A172 (cell line): ENCODE measurements at places on chromosomes 12 and 14.

DNA sequence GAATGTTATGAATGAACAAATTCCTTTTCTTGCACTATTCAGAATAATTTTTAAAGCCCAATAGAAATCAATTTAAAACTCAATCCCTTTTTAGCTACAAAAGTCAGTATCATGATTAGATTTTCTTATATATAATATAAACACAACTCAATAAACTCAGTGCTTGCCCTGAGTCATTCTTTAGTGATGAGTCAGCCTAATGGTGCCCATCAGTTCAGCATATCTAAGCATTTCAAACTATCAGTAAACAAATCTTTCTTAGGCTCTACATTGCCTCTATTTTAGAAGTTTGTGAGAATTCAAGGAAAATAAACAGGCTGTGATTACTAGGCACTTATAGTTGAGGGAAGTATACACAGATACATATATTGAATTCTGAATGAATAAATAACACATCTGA lies 179.6 kb downstream of the NELL2 start:
- peak; percentile 6 for DNase-seq

GRCh38 chr14:71549421-71550050 lies 382.7 kb upstream of the RGS6 start:
- no peak for DNase-seq

- peak; percentile 91 for DNase-seq
These were observed 43.2 kb downstream of the PLEKHG7 start for GRCh38 chr12:92745856-92746550.

DNA sequence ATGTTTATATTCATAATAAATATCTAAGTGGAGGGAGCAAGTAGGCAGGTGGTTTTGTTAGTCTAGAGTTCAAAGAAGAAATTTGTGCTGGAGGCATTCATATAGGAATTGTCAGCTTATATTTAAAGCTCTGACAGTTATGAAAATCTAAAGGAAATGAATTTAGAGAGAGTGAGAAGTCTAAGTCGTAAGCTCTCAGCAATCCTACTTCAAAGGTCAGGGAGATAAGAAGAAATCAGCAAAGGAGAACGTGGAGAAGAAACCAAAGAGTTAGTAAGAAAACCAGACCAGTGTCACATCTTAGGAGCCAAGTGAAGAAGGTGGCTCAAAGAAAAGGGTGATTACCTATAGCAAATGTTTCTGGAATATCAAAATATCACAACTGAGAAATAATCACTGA lies 241.8 kb downstream of the FSCB start:
- DNase-seq: no peak

GRCh38 chr12:117643971-117644370 lies 282.5 kb upstream of the NOS1 start:
- no peak for DNase-seq

- DNase-seq: no peak
These were observed 64.0 kb downstream of the SMOC1 start for GRCh38 chr14:69943084-69943780.

DNA sequence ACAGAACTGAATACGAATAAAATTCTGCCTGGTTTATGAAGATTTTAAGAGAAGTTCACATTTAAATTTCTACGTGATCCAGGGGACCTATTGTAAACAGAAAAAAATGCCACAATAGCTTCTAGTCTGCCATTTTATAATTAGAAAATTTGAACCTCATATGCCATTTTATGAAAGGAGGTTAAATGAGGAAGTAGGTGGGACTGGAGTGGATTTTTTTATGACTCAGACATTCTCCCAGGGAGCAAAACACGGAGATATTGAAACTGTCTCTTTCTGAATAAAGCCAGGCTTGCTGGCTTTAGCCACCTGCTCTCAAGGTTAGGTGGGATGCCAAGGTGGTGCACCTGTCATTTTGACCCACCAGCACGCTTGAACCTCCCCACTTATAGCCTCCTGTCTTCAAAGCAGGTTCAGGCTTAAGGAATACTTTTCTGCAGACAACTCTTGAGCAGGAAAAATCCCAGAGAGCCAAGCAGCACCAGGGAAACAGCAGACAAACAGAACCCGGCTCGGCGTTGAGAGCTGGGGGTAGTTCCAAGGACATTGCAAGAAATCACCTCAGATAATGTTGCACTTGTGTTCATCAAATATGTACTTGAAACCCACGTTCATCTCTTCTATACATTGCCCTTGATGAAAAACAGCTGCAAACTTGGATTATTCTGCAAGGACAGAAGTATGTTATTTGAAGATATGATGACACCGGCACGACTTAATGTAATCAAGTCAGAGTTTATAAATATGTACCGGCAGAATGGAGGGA lies 203.7 kb downstream of the PPM1H start:
- peak; percentile 63 for DNase-seq

DNA sequence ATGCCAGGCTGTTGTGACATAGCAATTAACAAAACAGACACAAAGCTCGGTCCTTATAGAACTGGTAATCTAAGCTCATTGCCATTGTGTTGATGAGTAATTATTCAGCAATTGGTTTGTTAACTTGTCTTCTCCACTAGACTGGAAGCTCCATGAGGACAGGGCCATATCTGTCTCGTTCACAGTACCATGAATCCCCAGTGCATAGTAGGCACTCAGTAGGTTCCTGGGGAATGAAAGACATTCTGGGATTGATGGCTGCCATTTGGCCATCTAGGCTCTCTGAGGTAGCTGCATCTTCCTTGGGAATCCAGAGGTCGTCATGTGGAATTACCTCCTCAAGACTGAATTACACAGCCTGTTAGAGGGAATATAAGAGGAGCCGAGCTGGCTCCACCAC lies 177.3 kb downstream of the CHST11 start:
- no peak for DNase-seq

DNA sequence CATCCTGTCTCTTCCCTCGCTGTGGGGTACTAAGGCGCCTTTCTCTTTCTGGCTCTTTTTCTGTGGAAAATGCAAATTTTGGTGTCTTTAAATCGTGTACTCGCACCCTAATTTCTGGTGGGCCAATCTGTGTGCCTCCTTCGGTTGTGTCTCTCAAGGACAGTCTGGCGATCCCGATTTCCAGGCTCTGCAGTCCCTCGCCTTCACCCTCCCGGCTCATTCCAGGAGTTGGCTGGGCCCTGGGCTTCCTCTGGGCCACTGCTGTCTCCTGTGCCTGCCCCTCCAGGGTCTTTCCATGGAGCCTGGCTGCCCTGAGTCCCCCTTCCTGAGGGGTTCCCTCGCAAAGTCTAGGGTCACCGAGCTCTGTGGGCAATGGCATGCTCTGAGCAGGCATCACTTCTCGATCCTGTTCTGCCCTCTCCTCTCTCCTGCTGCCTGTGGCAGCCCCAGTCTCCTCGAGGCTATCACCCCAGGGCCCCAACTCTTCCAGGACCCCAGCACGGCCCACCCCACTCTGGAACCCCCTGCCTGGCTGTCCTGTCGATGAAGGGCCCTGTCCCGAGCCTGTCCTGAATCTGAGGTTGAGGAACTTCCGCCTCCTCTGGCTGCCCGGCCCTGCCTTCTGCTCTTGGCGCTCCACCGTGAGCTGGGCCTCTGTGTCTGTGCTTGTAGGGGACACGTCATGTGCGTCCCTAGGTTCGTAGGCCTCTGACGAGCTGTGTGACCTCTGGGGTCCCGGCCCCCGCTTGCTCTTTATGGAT lies 24.1 kb downstream of the AHNAK2 start:
- DNase-seq: no peak

GRCh38 chr12:91889059-91889458 lies 256.6 kb downstream of the BTG1 start:
- no peak for DNase-seq

DNA sequence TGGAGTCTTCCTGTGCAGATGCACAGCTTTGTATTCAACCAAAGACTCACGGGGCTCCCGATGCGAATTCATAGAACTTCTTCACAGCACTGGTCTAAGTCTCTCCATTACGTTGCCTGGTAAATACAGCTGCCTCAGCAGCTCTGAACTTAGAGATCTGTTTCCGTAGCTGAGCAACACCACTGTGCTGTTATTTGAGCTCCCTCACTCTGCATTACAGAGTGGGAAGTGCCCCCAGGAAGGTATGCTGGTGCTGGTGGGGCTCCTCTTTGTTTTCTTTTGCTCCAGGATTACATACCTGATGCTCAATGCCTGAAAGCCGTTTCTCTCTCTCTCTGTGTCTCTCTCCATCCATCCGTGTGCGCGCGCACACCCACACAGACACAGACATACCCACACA lies 227.5 kb upstream of the RMST start:
- no peak for DNase-seq

DNA sequence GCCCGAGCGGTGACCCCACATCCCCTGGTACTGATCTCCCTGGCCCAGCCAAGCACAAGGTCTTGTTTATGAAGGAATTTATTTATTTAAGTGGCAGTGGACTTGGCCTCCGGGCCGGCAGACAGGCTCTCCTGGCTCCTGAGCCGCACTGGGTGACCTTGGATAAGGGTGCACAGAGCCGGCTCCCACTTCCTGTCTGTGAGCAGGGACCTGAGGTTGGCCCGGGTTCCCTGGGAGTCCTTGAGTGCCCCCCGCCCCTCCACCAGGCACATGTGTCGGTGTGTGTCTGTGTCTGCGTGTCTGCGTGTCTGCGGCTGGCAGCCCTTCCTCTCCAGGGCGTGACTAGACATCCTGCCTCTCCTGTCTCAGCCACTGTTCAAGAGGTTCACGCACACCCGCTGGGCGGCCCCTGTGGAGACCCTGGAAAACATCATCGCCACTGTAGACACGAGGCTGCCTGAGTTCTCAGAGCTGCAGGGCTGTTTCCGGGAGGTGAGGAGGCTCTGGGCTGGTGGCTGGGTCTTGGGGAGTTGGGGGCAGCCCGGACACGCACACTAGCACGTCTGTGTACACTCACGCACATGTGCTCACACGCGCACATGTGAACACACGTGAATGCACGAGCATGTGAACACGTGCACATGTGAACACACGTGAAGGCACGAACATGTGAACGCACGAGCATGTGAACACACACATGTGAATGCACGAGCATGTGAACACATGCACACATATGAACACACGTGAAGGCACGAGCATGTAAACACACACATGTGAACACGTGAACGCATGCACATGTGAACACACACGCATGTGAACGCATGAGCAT lies 9.3 kb downstream of the TNFAIP2 start:
- no peak for DNase-seq

DNA sequence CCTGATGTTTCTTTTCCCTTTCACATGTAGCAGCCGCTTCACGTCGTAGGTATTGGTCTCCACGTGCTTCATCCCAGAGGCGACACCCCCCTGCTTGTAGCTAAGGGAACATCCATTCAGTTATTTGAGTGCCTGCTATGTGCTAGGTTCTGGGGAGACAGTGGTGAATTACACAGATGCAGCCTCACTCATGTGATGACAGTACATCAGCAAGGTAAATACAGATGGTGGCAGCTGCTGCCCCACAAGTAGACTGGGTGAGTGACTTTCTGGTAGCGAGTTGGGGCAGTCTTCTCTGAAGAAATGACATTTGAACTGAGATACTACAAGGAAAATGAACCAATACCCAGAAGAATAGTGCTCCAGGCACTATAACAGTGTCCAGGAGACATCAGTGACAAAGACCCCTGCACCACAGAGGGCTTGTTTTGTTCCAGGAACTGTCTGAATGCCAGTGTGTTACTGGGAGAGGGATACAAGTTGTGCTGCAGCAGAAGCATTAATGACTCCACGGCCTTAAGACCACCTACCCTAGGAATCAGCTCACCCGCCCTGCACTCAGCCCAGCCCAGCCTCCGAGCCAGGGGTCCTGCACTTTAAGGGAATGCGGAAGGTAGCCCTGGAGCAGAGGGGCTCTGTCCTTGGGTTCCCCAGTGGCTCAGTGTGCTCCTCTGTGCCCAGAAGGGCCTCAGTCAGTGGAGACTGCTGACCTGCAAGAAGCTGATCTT lies 7.3 kb downstream of the AVIL start:
- DNase-seq: no peak

GRCh38 chr14:57747036-57747435 lies 118.9 kb downstream of the SLC35F4 start:
- peak; percentile 79 for DNase-seq

DNA sequence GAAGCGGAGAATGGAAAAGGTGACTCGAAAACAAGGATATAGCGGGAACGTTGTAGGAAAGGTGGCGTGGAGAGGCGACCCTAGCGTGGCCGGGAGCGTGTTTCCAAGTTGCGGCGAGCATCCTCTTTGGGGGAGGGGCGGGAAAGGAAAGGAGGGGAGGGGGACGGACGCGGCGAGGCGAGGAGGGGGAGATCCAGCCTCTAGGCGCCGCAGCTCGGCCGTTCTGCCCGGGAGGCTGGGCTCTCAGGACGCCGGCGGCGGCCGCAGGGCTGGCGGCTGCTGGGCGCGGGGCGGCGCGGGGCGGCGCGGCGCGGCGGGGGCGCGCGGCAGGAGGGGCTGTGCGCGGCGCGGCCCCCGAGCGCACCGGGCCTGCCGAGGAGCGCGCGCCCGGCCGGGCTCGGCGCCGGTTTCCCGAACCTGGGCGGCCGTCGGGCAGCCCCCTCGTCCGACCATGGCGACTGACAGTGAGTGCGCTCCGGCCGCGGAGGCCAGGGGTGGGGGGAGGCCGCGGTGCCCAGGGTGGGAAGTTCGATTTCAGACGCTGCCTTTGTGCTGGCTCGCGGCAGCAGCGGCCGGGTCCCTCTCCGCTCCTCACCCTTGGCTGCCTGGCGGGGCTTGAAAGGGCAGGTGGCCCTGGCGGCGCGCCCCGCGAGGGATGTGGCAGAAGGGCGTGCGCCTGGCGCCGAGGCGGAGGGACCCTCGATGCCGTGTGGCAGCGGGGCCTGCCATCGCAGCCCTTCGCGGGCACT lies 50.3 kb downstream of the SNAPC1 start:
- no peak for DNase-seq

- no peak for DNase-seq
These were observed 32.7 kb downstream of the VCPKMT start for GRCh38 chr14:50083467-50084337.

DNA sequence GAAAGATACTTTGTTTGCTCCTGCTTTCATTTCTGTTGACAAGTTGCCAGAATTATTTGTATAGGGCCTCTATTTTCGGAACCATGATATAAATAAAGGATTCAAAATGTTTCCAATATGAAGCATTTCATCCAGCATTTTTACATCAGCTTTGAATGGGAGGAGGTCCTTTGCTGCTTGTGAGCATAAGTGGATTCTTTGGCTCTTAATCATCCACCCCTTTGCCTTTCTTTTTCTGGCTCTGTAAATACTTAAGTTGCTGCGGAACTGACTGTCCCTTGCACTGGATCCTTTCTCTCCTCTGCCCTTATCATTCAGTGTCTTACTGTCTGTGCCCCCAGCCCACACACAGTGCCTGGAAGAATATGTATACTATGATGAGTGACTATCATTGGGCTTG lies 357.3 kb upstream of the RGS6 start:
- peak; percentile 47 for DNase-seq

GRCh38 chr14:38208618-38209562 lies 1.2 kb downstream of the SSTR1 start:
- no peak for DNase-seq

DNA sequence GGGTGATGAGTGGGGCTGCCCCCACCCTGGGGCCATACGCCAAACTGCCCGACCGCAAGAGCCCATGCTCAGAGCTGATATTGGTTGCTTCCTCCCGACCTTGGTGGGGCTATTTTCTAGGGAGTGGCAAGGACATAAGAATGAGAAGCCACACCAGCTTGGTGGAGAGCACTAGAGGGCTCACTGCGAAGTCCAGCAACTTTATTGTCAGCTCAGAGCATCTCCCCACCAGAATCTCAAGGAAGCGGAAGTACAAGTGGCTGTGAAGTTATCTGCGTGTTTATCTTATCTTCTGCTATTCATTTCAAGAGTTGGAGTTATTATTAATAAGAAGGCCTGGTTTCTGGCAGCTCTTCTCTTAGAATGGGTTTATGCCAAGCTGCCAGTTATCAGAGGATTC lies 4.9 kb upstream of the PLXNC1 start:
- DNase-seq: no peak
